ENCODE measurements at places on chromosomes 7 and 10. TPM values are rescaled to one million over a fixed set of nuclear protein-coding genes. Genes with fewer than 3 reads are reported as not detected.

Gene SKIDA1
- not detected for total RNA-seq

DNA sequence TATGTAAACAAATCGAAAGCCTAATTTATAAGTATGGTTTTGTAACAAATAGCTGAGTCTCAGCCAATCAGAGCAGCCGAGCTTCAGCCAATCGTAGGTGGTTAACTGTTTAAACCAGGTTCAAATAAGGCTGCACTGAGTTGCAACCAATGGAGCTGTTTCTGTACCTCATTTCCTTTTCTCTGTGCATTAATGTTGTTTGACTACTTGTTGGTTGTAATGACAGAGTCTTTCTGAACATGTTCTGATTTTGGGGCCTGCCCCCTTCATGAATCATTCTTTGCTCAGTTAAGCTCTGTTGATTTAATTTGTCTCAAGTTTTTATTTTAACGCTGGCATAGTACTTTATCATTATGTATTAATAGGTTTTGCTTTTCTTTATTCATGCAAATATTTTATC, 14.6 kb downstream of the OTUD1 start:
- DNase-seq = no peak

DNA sequence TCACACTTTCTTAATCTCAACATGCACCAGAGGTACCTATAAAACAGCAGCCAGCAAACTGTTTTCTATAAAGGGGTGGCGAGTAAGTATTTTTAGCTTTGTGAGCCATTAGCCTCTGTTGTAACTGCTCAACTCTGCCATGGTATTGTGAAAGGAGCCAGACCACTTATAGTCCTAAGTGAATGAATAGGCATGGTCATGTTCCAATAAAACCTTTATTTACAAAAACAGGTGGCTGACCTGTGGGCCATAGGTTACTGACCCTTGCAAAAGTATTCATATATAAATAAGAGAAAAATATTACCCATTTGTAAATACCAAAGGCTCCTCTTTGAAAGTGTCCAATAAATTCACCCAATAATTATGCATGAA, 50.3 kb downstream of the ICA1 start:
- DNase-seq = no peak

Gene AGMO
- total RNA-seq = 2.7 TPM

DNA sequence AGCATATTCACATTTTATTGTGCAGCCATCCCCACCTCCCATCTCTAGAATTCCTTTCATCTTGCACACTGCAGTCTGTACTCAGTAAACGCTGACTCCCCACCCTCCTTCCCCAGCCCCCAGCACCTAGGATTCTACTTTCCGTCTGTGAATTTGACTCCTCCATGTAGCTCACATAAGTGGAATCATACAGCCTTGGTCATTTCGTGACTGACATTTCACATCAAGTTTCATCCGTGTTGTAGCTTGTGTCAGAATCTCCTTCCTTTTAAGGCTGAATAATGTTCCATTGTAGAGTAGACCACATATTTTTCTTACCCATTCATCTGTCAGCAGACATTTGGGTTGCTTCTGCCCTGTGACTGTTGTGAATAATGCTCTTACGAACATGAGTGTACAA, 26.2 kb upstream of the TCERG1L start:
- no peak for DNase-seq

GRCh38 chr10:12650122-12650521, 300.8 kb downstream of the CAMK1D start:
- DNase-seq = no peak

DNA sequence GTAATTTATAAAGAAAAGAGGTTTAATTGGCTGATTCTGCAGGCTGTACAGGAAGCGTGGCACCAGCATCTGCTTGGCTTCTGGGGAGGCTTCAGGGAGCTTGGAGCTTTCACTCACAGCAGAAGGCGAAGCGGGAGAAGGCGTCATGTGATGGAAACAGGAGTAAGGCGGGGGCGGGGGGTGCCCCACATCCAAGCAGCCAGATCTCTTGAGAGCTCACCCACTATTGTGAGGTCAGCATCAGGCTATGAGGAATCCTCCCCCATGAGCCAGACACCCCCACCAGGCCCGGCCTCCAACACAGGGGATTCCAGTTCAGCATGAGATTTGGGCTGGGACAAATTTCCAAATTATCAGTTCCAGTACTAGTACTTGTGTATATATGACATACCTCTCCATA, 46.2 kb downstream of the WDR37 start:
- DNase-seq = no peak

DNA sequence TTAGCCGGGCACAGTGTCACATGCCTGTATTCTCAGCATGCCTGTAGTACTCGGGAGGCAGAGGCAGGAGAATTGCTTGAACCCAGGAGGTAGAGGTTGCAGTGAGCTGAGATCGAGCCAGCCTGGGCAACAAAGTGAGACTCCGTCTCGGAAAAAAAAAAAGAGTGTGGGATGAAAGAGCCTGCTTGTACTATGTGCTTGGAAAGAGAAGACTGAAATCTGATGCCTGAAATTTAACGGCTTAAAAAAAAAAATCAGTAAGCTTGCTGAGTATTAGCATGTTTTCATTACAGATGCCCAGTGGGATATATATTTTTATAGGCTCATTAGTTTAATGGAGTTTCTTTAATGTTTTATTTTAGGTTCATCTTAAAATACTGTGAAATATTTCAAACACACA, 4.2 kb downstream of the NT5C2 start:
- no peak for DNase-seq

DNA sequence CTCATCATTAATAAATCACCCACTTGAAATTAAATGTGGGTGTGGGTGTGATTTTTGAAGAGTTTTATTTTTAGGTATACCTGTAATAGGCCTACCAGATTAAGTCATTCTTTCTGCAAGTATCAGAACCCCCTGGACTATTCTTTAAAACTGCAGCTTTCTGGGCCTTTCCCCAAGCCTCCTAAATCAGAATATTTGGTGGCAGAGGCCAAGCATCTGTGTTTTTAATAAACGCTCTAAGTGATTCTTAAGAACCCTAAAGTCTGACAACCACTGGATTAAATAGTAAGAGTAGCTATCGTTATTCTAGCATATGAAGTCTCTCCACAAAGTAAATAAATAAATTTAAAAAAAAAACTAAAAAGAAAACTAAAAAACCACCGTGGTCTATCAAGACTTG, 703.0 kb upstream of the NRP1 start:
- DNase-seq = no peak

- DNase-seq = peak; percentile 75
Measured at GRCh38 chr10:69866688-69867461, 65.2 kb downstream of the COL13A1 start.

DNA sequence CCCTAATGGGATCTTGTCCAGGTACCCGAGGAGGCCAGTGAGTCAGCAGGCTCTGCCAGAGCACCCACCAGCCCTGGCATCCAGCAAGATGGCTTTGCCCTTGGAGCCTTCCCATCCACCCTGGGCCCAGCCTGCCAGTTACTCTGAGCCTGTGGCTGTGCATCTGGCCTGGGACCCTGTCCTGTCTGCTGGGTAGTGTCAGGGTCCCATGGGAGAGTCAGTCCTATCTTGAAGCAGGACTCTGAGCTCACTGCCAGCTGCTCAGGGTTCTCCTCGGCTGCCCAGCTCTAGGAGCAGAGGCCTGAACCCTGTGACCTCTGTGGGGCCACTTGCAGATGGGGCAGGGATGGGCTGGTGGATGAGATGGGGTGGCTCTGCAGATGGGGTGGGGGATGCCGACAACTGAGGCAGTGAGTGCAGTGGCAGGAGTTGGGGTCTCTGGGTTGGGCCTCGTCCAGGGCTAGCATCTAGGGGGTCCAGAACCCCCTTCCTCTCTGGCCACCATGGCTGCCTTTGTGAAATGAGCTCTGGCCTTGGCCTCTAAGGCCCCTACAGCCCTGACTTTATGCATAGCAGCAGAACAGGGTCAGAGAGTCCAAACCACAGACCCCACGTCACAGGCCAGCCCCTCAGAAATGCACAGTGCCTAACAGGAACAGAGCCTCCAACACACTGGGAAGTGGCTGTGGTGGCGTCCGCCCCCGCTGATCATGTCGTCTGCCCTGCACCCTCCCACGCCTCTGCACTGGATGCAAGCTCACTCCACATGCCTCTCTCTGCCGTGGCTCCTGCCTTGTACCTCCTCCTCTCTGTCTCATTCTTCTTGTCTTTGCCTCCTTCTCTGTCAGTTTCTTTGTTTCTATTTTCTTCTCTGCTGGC, 88.1 kb upstream of the RET start:
- no peak for DNase-seq

GRCh38 chr10:31359979-31360378, 41.0 kb downstream of the ZEB1 start:
- DNase-seq = no peak

- DNase-seq = peak; percentile 61
Measured at GRCh38 chr7:155700847-155701246, 56.4 kb downstream of the RBM33 start.

DNA sequence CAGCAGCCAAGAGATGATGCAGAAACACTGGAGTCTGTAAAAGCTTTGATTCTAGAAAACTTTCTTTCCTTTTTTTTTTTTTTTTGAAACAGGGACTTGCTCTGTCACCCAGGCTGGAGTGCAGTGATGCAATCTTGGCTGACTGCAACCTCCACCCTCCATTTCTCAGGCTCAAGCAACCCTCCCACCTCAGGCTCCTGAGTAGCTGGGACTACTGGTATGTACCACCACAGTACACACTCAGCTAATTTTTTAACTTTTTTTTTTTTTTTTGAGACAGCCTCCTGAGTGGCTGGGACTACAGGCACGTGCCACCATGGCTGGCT, 17.0 kb upstream of the BAG3 start:
- no peak for DNase-seq

DNA sequence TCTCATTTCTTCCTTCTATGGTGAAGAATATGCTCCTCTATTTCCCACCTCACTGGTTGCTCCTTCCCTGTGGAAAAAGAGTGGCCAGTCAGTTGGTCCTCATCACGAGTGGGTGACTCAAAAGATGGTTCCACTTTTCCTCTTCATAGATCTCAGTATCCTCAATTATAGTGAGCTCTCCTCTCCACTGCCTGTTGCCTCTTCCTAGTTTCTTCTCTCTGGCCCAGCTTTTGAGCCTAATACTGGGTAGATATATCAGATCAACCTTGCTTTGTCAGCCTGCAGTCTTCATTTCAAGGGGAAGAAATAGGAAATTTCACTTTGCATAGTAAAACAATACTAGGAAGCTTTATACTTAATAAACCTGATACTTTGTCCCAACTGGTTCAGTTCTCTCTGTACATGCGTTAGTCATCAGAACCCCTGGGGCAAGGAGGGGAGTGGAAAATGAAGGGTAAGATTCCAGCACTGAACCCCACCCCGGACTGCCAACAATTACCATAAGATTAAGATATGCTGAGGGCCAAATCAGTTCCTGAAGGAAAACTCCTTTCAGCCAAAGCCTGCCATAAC, 15.5 kb upstream of the WNT16 start:
- DNase-seq = peak; percentile 29

- DNase-seq = no peak
Measured at GRCh38 chr7:111982804-111983203, 223.4 kb downstream of the DOCK4 start.

GRCh38 chr7:155343150-155343549, 45.5 kb downstream of the INSIG1 start:
- no peak for DNase-seq

GRCh38 chr10:130138479-130138866, 2.3 kb downstream of the GLRX3 start:
- no peak for DNase-seq

GRCh38 chr7:44379366-44380188, 54.2 kb upstream of the CAMK2B start:
- DNase-seq = no peak

DNA sequence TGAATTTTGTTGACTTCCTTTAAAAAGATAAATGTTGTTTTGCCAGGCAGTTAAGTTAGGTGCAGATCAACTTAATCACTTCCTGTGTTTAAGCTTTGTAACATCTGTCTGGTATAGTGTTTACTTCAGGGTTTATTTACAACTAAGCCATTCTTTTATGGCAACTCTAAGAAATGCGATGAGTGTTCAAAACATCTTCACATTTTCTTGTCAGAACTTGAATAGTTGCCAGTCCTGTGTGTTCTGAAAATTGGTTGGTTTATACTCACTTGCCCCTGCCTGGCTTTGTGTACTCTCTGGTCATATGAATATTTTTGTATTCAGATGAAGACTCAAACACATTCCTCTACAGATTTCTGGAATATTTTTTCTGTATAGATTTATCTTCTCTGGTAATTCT, 327.2 kb downstream of the MDFIC start:
- DNase-seq = no peak

GRCh38 chr7:78601728-78602127, 803.2 kb downstream of the PHTF2 start:
- DNase-seq = no peak

Gene ITPRIP
- 25.1 TPM for total RNA-seq

GRCh38 chr10:130561681-130562080, 425.5 kb downstream of the GLRX3 start:
- DNase-seq = no peak

- DNase-seq = no peak
Measured at GRCh38 chr7:155620497-155620896, 24.0 kb upstream of the RBM33 start.

DNA sequence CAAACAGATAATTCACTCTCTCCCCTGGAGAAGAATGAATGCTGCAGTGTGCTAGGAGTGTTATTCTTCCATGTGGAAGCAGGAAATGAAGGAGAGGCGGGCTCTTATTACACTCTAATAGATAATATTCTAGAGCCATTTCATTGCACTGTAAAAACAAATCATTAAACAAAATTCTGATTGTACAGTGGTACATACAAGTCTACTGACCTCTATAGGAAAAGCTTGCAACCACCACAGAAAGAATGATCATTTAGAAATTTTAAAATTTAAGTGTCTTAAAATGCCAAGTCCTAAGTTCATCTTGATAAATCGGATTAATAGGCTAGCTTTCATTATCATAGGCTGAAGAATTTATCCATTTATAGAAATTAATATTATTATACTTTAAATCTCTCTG, 960.3 kb upstream of the LRRN3 start:
- no peak for DNase-seq

GRCh38 chr7:74454925-74455288, 1.2 kb downstream of the GTF2IRD1 start:
- DNase-seq = no peak

Gene AKR1C3
- total RNA-seq = 249 TPM

DNA sequence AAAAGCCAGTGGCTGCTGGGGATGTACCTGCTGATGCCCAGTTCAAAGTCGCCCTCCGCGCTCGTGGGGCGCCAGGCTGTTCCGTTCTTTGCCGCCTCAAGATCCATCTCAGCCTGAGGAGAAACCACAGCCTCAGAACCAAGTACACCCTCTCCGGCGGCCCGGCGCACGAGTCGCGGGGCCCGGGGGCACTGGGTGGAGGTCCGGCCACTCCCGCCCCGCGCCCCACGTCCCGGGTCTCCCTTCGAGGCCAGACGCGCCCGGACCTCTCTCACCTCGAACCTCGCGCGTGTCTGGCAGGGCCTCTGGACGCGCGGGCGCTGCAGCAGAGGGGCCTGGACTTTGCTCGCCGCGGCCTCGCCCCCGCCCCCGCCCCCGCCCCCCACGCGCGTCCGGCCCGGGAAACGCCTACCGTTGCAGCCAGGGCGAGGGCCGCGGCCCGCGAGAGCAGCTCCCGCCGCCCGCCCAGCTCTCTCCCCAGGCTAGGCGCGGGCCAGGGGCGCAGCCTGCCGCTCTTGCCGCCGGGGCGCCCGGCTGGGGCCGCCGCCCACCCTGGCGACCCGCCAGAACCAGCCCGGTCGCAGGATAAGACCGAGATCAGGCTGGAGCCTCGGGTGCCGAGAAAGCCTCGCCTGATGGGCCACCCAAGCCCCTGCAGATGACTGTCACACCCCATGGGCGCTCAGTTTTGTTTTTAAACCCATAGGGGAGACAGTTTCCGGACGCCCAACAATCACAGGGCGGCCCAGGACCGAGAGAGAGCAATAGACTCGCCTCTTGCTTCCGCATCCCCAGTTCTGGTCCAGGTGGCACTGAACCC, at the start of gene ABCB4:
TSS of gene ABCB4 (minus strand) at position 322 of the 820 bp plus-strand sequence. CDS start at position 107, 215 bp downstream.
- DNase-seq = peak; percentile 10

Measured in transverse colon (tissue), 4 donors.